ENCODE measurements at places on chromosomes 2 and 18.

- DNase-seq = no peak
Observed at GRCh38 chr2:131520526-131520925, 7.2 kb upstream of the CCDC74A start.

GRCh38 chr2:111923276-111923804 lies 24.9 kb downstream of the MERTK start:
- DNase-seq = no peak

- no peak for DNase-seq
Observed at GRCh38 chr2:218343591-218343990, 13.1 kb upstream of the CATIP start.

- DNase-seq = no peak
Observed at GRCh38 chr2:9556121-9556743, 602 bp upstream of the ADAM17 start.

- DNase-seq = no peak
Observed at GRCh38 chr2:158582670-158583069, 125.9 kb downstream of the PKP4 start.

DNA sequence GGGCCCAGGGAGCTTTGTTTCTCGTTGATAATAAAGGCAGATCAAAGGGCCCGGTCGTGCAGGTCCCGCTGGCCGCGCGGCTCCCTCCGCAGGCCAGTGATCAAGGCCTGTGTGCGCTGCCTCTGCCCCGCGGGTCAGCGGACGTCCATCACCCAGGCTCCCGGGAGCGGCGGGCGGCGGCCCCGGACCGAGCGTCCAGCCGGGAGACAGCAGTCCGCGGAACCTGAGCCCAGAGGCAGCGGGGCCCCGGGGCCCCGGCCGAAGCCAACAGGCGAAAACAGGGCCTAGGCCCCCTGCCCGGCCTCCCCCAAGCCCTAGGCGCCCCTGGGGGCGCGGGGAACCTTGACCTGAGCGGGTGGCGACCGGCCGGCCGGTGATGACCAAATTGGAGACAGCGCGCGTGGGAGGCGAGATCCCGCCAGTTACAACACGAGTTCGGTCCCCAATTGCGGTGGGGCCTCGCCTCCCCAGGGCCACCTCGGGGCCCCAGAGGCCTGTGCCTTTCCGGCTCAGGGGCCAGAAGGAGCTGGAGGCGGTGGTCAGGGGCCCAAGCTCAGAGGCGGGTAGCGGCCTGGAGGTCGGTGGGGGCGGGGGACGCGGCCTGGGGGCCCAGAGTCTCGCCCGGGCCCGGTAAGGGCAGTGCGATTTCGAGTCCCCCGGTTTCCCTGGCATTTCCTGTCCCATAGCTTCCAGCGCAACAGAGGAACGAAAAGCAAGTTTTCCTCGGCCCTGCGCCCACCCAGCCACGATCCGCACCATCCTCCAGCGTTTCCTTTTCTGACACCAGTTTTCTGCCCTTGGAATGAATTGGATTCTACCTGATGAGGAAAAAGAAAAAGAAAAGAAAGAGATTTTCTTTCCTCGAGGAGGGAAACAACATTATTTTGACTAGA lies 5.9 kb downstream of the SP9 start:
- DNase-seq = no peak

GRCh38 chr2:79901161-79901560 lies 388.3 kb downstream of the CTNNA2 start:
- DNase-seq = no peak

GRCh38 chr2:26740890-26741302 lies 23.2 kb upstream of the SLC35F6 start:
- no peak for DNase-seq

GRCh38 chr2:39584283-39584965 lies 81.3 kb upstream of the TMEM178A start:
- DNase-seq = no peak

DNA sequence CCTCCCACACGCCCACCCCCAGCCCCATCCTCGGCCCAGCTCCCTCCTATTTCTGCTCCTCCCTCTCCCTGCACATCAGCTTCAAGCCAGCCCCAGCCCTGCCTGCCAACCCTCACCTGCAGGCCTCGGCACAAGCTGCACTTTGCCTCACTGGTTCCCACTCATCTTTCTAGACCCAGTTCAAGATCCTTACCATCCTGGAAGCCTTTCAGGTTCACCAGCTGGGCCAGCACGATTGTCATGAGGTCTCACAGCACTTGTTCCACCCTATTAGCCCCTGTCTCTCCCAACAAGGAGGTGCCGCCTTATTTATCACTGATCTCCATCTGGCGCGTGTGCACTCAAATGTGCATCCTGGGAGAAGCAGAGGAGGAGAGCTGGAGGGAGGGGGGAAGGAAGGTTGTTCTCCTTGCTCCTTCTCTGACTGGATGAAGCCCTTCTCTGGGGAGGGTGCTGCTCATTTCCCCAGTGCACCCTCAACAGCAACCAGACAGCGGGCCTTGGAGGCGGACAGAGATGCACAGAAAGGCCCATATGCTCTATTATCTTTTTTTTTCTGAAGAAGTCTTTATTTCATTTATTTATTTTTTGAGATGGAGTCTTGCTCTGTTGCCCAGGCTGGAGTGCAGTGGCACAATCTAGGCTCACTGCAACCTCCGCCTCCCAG lies 15.5 kb upstream of the BIN1 start:
- DNase-seq = no peak

GRCh38 chr18:59502274-59503175 lies 143.5 kb upstream of the LMAN1 start:
- DNase-seq = no peak

- no peak for DNase-seq
Observed at GRCh38 chr2:69021727-69022126, 8.7 kb downstream of the ANTXR1 start.

DNA sequence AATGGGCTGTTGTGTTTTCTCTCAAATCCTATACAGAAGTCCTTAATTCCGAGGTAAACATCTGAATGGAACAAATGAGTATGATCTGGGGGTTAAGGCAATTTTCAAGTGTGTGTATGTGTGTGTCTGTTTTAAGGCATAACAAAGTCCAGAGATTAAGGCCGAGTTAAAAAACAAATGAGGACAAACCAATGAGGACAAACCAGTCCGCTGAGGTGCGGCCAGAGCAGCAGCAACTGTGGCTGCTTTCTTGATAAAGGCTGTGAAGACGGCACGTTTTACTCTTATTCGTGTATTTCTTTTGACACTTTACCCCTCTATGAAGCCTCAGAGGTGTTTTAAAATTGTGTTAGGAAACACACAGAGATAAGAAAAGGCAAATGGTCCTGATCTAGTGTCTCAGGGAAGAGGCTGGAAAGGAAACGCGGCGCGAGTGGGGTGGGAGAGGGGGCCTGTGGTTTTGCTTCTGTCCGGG lies 495 bp upstream of the GULP1 start:
- no peak for DNase-seq

DNA sequence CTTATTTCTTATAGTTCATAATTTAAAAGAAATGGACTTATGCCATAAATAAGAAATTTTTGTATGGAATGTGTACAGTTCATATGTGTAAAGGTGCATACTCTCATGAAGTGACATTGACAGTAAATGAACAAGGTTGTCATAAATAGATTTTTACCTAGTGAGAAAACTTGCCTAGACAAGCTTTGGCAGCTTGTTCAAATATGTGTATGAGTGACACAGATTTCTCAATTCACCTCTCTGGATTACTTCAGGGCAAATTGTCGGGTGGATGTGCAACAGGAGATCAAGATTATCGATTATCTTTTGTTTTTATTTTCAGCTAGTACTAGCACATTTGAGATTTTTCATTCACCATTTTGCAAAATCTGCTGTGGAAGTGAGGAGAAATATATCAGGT lies 758.1 kb upstream of the ACVR2A start:
- no peak for DNase-seq

- DNase-seq = no peak
Observed at GRCh38 chr2:222305516-222306392, 7.0 kb upstream of the PAX3 start.

All from GM18507 (cell line).